ENCODE measurements at places on chromosomes 3 and 15.

- no peak for DNase-seq
These were observed 995 bp downstream of the CHST14 start for GRCh38 chr15:40471808-40472150.

GRCh38 chr3:191369616-191370010, 39.3 kb upstream of the UTS2B start:
- DNase-seq, result no peak

GRCh38 chr3:188664795-188665194, 507.0 kb upstream of the TPRG1 start:
- no peak for DNase-seq

DNA sequence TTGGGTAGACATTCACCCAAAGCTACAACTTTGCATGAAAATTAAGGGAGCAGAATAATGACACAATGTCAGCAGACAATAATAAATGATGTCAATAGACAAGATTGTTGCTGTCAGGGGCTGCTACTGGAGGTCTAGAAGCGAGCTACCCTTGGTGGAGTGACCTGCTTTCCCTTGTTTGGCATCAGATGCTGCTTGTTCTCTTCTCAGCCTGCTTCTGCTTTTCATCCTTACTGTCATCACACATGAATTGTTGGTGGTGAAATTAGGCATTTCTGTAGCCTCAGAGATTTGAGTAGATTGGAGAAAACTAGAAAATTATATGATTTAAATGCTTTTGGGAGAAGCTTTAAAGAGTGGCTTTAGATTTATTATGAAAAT, 193.8 kb downstream of the NR1D2 start:
- no peak for DNase-seq

- no peak for DNase-seq
These were observed 24.9 kb downstream of the ZXDC start for GRCh38 chr3:126450744-126451143.

Data from effector CD8-positive, alpha-beta T cell (primary cell).